Activated CD4-positive, alpha-beta T cell treated with anti-CD3 and anti-CD28 coated beads, Interleukin-2, amount 50 U/mL, for 24 hours (primary cell): ENCODE measurements at places on chromosomes 7 and 10.
A peak's percentile ranks its signal among the peaks of the same experiment; 100 is the strongest.

DNA sequence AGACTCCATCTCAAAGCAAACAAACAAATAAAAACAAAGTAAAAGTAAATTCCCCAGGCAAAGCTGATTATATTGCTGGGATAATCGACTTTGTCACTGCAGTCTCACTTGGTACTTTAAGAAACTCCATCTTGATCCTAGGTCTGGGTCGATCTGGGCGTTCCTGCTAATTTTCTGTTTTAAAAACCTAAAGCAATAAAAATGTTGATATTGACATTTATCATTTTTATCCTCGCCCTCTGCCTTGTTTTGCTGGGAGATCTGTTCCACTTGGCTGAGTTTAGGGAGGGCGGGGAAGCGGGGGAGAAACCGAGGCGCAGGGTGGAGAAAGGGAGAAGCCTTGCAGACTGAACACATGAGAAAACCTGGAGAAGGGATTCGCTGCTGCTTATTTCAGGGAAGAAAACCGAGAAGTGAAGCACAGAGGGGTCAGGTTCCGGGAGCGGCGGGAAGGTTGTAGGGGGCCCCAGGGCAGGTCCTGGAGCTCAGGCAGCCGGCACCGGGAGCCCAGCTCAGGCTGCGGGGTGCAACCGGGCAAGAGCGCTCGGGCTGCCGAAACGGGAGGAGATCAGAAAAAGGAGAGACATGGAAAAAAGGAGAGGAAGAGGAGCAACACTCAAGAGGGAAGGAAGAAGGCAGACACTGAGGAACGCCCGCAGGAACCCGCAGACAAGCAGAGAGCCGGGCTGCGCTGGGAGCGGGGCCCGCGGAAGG is 27.3 kb upstream of the KMT2C start:
- peak; percentile 3 for DNase-seq

DNA sequence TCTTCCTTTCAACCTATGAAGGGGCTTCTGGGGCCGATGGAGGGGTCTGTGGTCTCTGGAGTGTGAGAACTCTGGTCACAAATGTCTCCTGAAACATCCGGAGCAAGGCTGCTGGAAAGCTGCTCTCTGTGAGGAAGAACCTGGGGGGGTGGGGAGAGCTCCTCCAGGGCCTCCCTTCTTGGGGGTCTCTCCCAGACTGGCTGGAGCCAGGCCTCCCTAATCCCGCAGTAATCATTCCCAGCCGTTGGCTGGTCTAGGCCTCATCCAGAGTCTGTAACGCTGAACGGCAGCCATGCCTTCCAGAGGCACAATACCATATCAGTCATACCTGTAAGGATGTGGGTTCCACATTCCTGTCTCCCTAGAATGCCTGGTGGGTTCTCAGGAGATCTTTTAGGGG is 4.4 kb upstream of the LZTS2 start:
- no peak for DNase-seq

DNA sequence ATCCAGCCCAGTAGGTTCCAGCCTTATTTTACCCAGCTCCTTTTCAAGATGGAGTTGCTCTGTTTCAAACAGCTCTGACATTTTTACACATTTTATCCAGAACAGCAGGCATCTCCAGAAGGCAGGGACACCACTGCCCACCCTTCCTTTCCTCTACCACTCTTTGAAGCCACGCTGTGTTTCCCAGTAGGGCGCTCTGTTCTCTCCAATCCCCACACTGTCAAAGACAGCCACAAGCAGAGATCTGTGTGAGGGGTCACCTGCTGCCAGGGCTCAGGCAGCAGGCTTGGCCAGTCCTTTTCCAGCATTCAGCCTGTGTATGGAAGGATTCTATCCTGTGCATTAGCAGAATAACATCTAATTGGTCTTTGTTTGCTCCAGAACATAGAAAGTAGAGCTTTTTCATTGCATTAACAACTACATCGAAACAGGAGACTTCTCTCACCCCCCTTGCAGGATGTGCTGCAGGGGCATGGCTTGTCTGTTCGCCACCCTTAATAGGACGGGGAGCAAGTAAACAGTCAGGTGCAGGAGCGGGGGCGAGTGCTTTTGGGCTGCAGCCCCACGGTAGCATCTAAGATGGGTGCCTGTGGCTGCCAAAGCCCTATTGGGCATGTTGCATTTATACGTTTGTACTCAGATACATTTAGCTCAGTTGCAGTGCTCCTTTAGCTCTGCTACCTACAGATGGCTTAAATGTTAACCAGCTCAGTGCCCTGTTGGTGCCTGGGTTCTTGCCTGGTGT is 326.1 kb downstream of the GALNT17 start:
- DNase-seq, result no peak

DNA sequence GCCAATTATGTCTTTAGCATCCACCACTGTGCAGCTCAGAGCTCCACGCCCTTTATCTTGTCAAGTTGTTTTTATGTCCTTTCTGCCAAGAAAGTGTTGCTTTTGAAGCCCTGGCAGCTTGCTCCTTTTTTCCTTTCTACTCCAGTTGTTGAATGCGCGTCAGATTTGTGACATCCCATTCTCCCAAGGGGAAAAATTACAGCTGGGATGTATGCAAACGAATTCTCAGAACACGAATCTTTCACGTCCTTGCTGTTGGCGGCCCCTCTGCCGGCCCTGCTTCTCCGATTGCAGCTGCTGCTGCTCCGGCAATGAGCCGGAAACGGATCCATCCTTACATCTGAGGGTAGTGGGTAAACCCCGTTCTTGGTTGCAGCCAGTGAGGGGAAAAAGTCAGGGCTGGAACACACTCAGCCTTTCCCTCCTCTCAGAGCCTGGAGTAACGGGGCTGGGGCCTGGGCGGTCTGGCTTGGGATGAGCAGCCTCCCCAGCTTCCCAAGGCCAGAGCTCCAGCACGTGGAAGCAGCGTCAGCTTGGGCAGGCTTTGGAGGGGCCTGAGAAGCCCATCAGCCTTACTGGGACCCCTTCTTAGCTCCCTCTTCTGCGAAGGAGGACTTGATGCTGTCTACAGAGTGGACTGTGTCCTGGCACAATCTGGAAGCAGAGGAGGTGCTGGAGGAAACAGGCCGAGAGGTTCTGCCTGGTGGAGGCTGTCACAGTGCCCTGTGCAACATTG is 79.0 kb upstream of the CHST15 start:
- no peak for DNase-seq

DNA sequence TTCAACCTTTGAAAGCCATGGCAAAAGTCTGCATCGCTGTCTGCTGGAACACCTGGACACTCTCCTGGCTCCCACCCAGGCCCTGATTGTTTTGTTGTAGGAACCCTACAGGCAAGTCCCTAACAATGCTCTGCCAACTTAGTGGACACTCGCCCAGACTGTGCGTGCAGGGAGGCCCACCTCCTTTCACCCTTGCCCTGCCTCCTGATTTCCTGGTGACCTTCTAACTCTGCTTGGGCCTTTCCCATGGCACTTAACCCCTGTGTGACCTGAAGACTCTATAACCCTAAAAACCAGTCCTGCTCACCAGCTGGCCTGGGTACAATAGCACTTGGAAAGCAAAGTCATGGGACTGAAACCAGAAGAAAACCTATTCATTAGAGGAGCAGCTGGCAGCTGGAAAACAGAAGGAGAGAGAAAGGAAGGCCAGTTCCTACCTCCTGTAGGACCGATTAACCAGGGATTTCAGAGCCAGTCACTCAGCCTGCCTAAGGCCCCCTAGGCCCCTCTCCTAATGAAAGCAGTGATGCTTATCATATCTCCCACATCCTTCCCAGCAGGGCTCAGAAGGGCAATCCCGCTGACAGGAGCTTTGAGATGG is 82.7 kb upstream of the KMT2E start:
- DNase-seq, result no peak

GRCh38 chr10:69065406-69066361 is 22.2 kb upstream of the SRGN start:
- no peak for DNase-seq

DNA sequence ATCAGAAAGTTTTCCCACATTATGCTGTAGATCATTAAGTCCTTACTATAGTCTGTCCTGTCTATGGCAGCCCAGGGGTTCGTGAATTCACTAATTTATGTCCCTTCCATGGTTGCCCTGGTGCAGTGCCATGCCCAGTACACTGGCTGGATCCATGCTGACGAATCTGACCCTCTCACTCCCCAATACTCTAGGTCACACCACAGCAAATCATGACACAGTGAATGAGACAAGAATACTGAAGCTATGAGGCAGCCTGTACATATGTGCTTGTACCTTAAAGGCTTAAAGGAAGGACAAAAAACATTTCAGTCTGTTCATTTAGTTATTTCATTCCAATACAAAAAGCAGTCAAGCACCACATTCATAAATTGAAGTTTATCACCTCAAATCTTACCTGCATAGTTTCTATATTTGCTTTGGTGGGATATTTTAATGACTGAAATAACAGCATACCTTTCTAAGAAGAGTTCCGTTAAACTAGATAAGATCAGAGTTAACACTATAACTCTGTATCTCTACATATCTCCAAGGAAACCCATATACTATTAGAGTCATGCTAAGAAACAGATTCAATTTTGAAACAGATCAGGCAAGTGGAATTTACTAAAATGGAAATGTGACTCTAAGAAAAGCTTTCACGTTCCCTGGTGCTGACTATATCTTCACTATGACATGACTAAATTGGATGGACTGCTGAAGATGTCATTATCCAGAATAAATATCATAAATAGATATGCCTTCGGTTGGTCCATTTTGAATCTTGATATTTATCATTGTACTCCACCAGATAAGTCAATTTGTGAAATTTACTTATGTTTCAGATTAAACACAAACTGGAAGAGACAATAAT is 36.7 kb downstream of the OSBPL3 start:
- no peak for DNase-seq

GRCh38 chr10:48983648-48984351 is 44.2 kb upstream of the LRRC18 start:
- no peak for DNase-seq

DNA sequence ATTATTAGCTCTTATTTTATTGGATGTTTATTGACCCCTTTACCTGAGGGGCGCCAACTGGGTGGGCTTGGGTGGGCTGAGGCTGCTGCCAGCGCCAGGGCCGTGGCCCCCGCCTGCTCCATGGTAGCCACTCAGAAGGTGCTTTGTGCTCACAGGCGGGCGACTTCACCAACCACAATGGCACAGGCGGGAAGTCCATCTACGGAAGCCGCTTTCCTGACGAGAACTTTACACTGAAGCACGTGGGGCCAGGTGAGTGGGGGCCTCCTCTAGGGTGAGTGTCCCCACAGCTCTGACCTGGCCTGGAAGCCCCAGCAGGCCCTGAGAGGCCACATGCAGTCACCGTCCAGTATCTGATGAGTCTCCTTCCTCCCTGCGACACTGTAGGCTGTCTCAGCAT is 4.1 kb downstream of the PPIF start:
- DNase-seq, result no peak

DNA sequence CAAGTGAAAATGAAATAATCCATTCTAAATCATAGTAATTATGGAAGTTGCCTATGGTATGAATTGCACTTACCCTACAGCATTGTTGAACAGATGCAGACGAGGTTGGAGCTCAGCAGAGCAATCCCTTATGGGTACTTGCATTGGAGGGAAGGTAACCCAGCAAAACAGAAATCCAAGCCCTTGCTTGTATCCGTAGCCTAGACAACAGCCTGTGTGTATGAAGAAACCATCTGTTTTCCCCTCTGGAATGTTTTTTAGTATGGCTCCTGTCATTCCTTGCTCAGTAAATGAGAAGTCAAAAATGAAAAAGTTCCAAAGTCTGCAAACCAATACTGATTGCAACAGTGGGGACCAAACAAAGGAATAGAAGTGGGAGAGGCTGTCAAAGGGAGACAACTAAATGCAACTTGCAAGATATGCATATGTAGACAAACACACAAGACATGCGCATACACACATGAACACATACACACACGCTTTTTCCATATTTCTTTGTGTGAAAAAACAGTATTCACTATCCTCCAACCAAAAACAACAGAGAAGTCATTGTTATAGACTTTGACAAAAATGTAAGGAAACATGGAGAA is 260.8 kb downstream of the DYNC1I1 start:
- DNase-seq, result no peak

DNA sequence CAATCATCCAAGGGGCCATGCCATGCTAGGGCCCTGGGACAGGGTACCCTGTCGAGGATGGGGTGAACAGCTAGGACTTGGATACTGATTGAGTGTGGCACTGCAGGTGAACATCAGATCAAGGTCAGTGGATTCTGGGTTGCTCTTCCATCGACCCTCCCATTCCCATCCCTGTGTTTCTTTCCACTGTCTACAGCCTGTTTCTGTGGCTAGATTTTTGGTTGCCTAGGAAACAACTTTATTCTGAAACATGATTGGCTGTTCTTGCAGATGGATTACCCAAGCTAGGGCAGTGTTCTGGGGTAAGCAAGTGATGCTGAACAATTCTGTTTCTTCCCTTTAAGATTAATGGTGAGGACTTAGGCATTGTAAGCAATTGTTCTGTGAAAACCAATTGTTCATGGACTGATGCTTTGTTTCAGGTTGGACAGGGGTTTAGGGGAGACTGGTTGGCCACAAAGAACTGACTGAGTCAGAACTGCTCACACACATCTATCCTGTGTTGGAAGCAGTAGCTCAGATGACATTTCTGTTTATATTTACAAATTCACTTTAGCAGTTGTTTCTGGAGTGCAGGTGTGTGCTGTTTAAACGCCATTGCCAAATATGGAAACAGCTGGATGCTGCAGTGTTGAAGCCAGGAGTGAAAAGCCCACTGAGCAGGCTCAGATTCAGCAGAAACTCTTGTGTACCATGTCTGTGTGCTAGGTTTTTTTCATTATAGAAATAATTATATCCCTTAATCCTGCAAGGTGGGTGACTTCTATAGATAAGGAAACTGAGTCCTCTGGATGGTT is 102.3 kb upstream of the BTBD16 start:
- DNase-seq, result no peak

- DNase-seq, result no peak
Observed at GRCh38 chr7:114720725-114721124, 201.2 kb upstream of the MDFIC start.

DNA sequence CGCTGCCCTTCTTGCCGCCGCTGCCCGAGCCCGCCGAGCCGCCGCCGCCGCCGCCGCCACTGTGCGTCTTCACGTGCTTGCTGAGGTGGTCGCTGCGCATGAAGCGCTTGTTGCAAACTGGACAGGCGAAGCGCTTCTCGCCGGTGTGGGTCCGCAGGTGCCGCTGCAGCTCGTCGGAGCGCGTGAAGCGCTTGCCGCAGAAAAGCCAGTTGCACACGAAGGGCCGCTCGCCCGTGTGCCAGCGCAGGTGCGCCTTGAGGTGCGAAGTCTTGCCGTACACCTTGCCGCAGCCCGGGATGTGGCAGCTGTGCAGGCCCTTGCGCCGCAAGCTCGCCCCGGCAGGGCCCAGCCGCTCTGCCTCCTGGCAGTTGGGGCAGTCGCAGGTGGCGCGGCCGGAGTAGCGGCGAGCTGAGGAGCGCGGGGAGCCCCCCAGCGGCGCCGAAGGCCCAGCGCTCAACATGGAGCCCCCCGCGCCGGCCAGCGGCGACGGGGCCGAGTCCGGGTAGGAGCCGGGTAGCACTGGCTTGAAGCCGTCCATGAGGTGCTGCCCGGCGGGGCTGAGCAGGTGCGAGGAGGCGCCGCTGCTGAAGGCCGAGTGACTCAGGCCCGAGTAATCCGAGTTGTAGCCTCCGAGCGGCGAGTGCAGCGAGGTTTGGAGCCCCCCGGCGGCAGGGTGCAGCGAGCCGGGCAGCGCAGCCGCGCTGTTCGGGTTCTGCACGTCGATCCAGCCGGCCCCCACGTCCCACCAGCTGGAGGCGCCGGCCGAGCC is 2.1 kb downstream of the SP8 start:
- no peak for DNase-seq
